Kidney (tissue), 22 donors: ENCODE measurements at places on chromosomes 7 and 10. TPM values are rescaled to one million over a fixed set of nuclear protein-coding genes. Genes with fewer than 3 reads are reported as not detected.

The LRRD1 gene
- 0.25 TPM for total RNA-seq

The EVX1 gene
- not detected for total RNA-seq

The TAS2R16 gene
- not detected for total RNA-seq

- no peaks in the 10 kb centered on the region for H3K27me3 ChIP-seq
- no peak overlapping the region for H3K4me3 ChIP-seq
- no peaks in the 10 kb centered on the region for H3K4me1 ChIP-seq
- no peaks in the 10 kb centered on the region for H3K36me3 ChIP-seq
- DNase-seq = no peak
- no peak overlapping the region for H3K27ac ChIP-seq
Measured at GRCh38 chr10:2990764-2991163, 76.6 kb upstream of the PFKP start.

GRCh38 chr10:132644527-132645246 is 107.1 kb downstream of the INPP5A start:
- H3K4me1 ChIP-seq = no peaks in the 10 kb centered on the region
- no peak overlapping the region for H3K4me3 ChIP-seq
- H3K36me3 ChIP-seq = no peaks in the 10 kb centered on the region
- H3K27me3 ChIP-seq = no peaks in the 10 kb centered on the region
- H3K27ac ChIP-seq = no peak overlapping the region

DNA sequence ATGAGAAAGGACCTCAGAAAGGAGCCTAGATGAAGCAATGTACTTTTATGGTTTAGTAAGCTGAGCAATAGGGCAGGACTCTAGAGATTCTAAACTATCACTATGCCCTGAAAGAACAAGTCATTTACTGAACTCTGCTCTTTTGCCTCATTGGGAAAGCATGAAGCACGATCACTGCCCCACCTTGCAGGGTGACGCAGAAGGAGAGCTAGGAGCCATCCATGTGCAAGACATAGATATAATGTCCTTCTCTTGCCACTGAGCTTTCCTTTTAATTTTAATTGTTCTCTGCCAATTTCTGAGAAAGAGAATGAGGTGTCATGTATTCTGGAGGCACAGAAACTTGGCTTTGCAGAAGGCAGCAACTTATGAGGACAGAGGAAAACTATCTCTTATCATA is 108.3 kb downstream of the SORCS1 start:
- no peak for DNase-seq
- H3K36me3 ChIP-seq = no peaks in the 10 kb centered on the region
- no peaks in the 10 kb centered on the region for H3K4me1 ChIP-seq
- no peak overlapping the region for H3K27ac ChIP-seq
- no peaks in the 10 kb centered on the region for H3K27me3 ChIP-seq

- H3K36me3 ChIP-seq = no peaks in the 10 kb centered on the region
- no peaks in the 10 kb centered on the region for H3K4me1 ChIP-seq
- H3K27me3 ChIP-seq = no peaks in the 10 kb centered on the region
- H3K27ac ChIP-seq = no peak overlapping the region
- no peak for DNase-seq
Measured at GRCh38 chr7:117610396-117610795, 130.6 kb downstream of the CFTR start.
